Activated naive CD4-positive, alpha-beta T cell treated with anti-CD3 and anti-CD28 coated beads, Interleukin-2, amount 50 U/mL, for 72 hours (primary cell): ENCODE measurements at places on chromosomes 2 and 18. TPM values are rescaled to one million over a fixed set of nuclear protein-coding genes. Genes with fewer than 3 reads are reported as not detected.

The SCN7A gene
- total RNA-seq: not detected

The TMEM247 gene
- total RNA-seq: not detected

The TBR1 gene
- 0.04 TPM for total RNA-seq

The CHRNA1 gene
- total RNA-seq: not detected

The NR4A2 gene
- 134 TPM for total RNA-seq

The STARD6 gene
- total RNA-seq: not detected

The SERPINB11 gene
- total RNA-seq: not detected

The NLRC4 gene
- total RNA-seq: not detected

The CCDC148 gene
- total RNA-seq: 0.08 TPM

The KCNG2 gene
- not detected for total RNA-seq
